ENCODE measurements at places on chromosomes 11 and 22. TPM values are rescaled to one million over a fixed set of nuclear protein-coding genes. Genes with fewer than 3 reads are reported as not detected.

UBQLN3 gene
- not detected for total RNA-seq

TESMIN gene
- total RNA-seq: 6.2 TPM

H19 gene
- 10.4 TPM for total RNA-seq

SAA1 gene
- 4.5 TPM for total RNA-seq

LRRC55 gene
- not detected for total RNA-seq

All from A549 treated with dexamethasone at 1 μM for 4 hours (cell line).